Activated naive CD4-positive, alpha-beta T cell treated with anti-CD3 and anti-CD28 coated beads for 36 hours (primary cell): ENCODE measurements at places on chromosomes 2 and 18. TPM values are rescaled to one million over a fixed set of nuclear protein-coding genes. Genes with fewer than 3 reads are reported as not detected.

- DNase-seq: no peak
Measured at GRCh38 chr18:25935356-25935755, 155.1 kb downstream of the SS18 start.

DNA sequence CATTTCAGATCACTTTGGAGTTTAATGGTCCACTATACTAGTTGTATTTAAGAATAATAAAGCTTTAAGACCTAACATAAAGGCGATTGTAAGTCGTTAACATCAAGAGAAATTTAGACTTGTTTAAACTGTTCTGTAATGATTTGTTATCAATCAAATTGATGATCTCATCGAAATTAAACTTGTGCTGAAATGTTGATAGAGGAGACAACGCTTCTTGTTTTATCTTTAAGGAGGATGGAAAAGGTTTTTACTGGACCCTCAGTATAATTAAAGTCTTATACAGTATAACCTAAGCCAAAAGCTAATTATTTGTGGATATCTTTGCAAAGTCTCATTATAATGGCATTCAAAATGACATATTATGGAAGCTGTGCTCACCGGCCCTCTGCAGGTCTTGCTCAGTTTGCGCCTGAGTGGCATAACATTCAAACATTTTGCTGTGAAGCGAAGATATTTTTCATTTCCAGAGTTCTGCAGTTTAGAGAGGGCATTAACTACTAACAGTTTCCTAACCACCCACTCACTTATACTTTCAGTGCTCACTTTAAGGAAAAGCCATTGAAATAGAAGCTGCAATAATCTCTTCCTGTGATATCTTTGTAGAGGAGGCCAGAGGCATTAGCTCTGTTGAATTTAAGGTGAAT lies 1.4 kb upstream of the SERTAD2 start:
- DNase-seq: peak; percentile 58

GRCh38 chr2:237345411-237345810 lies 68.6 kb downstream of the COL6A3 start:
- no peak for DNase-seq

GRCh38 chr2:127037476-127037875 lies 69.5 kb downstream of the BIN1 start:
- DNase-seq: no peak

- DNase-seq: no peak
Measured at GRCh38 chr2:141038341-141038740, 1092.5 kb downstream of the LRP1B start.

GRCh38 chr2:79782576-79783452 lies 270.0 kb downstream of the CTNNA2 start:
- no peak for DNase-seq

DNA sequence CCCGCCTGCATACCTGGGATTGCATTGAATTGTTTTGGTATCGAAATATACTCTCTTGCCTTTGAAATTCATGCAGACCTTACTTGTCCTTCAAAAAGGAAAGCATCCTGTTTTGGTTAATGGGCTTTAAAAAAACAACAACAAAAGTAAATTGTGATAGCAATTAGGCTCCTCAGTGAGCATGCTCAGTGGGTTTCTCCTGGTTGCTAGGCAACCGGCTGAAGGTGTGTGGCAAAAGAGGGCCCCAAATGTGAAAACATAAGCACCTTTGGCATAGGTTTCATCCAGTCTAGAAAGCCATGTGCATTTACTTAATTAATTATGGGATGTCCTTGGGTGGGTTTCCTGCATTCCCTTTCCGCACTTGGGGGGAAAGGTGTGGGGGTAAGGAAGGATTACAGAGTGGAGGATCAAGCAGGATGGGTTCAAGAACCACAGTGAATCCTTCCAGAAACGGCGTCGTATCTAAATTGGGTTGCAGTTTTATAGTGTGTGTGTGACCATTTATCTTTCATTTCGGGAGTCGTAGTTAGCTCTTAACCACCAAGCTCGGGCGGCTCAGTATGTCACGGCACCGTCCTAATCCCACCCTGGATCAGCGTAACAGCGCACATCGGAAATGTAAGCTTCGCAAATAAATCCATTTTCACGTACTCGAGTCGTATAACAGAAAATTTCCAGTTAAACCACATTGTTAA lies 274.9 kb upstream of the TCF4 start:
- DNase-seq: no peak

GRCh38 chr2:145764631-145765030 lies 1244.7 kb upstream of the ZEB2 start:
- DNase-seq: no peak

- no peak for DNase-seq
Measured at GRCh38 chr2:182597570-182598295, 118.3 kb upstream of the DNAJC10 start.

DNA sequence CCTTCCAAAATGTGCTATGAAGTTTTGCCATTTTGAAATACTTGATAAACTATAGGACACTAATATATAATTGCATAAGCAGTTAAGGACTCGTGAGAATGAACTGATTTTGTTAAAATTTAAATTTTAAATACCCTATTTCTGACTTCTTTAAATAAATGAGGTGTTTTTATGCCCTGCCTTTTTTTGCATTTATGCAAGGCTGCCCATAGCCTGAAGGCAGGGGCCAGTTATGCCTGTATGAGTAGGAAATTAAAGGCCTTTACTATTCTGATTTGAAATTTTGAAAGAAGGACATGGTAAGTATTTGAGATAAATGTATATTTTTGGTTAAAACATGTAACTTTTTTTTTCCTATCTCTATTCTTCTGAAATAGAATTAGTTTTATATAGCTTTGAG lies 33.7 kb downstream of the TTC39C start:
- no peak for DNase-seq

Gene TRABD2A
- total RNA-seq: 40.4 TPM

Gene ABHD1
- total RNA-seq: 0.17 TPM

Gene CYS1
- not detected for total RNA-seq

Gene MBP
- 35.9 TPM for total RNA-seq

Gene FOXI3
- not detected for total RNA-seq

Gene HNRNPA3
- total RNA-seq: 340 TPM

Gene LIMS3
- total RNA-seq: 1.5 TPM

Gene WDR54
- total RNA-seq: 67.2 TPM

Gene NEURL3
- total RNA-seq: 0.48 TPM
